A549 treated with ZK216348 at 1 μM for 4 hours (cell line): ENCODE measurements at places on chromosomes 4 and X. TPM values are rescaled to one million over a fixed set of nuclear protein-coding genes. Genes with fewer than 3 reads are reported as not detected.

GALNTL6 gene
- total RNA-seq, result 0.05 to 0.06 TPM in 2 of 5 replicates, not detected in the others

INTS6L gene
- total RNA-seq, result 0.12 to 0.42 TPM (median 0.19 TPM) in 5 replicates

DMP1 gene
- total RNA-seq, result not detected in 5 replicates

LUZP4 gene
- total RNA-seq, result 0.09 TPM in 1 of 5 replicates, not detected in the others

TRAPPC11 gene
- total RNA-seq, result 8.1 to 11.7 TPM (median 10.2 TPM) in 5 replicates

PNMA5 gene
- total RNA-seq, result not detected in 5 replicates

DGAT2L6 gene
- total RNA-seq, result not detected in 5 replicates

FAM184B gene
- total RNA-seq, result 0.02 to 0.07 TPM (median 0.04 TPM) in 5 replicates

PCDH10 gene
- 0.06 to 0.21 TPM (median 0.16 TPM) in 5 replicates for total RNA-seq

USP17L25 gene
- not detected in 5 replicates for total RNA-seq

NPY1R gene
- 0.11 TPM in 1 of 5 replicates, not detected in the others for total RNA-seq

MAGEA10 gene
- not detected in 5 replicates for total RNA-seq

GIMD1 gene
- not detected in 5 replicates for total RNA-seq

SLC35A2 gene
- total RNA-seq, result 42.8 to 68.8 TPM (median 65.0 TPM) in 5 replicates

PPP2R2C gene
- 26.6 to 40.8 TPM (median 36.9 TPM) in 5 replicates for total RNA-seq

ZDHHC15 gene
- total RNA-seq, result not detected in 5 replicates

TNIP3 gene
- total RNA-seq, result 0.27 to 0.99 TPM (median 0.44 TPM) in 5 replicates

TRMT2B gene
- 13.1 to 15.7 TPM (median 15.4 TPM) in 5 replicates for total RNA-seq

CTAG2 gene
- not detected in 5 replicates for total RNA-seq
